ENCODE measurements at places on chromosomes 11 and 22. TPM values are rescaled to one million over a fixed set of nuclear protein-coding genes. Genes with fewer than 3 reads are reported as not detected.

The RFPL2 gene
- 1.2 TPM for total RNA-seq

The TMEM191C gene
- 2.4 TPM for total RNA-seq

The OR8G5 gene
- total RNA-seq = not detected

The TYR gene
- total RNA-seq = not detected

The ESAM gene
- total RNA-seq = 3.7 TPM

The TNNI2 gene
- total RNA-seq = not detected

The MMP1 gene
- not detected for total RNA-seq
